Stimulated activated naive CD8-positive, alpha-beta T cell treated with anti-CD3 and anti-CD28 coated beads, Interleukin-15, amount 100 ng/mL, for 72 hours (primary cell): ENCODE measurements at places on chromosomes 11 and 22.

- no peak for DNase-seq
Observed at GRCh38 chr11:95723361-95723942, 66.1 kb downstream of the FAM76B start.

DNA sequence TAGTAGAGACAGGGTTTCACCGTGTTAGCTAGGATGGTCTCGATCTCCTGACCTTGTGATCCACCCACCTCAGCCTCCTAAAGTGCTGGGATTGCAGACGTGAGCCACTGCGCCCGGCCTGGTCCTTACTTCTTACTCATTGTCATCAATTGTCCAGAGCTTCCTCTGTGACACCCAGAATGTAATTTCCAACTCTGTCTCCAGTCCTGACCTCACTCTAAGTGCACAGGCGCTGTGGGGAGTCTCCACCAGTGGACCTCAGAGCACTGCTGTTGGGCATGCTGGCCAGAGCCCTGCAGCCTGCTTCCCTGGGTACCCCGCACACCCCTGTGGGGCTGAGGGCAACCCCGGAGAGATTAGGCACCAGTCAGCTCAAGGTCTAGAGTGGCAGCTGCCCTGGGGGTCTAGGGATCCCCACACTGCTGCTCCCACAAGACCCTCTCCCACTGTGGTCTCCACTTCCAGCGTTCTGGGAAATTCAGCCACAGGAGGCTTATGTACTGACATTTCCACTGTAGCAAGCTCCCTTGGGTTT is 1140.3 kb downstream of the TBC1D22A start:
- DNase-seq, result no peak

- DNase-seq, result no peak
Observed at GRCh38 chr22:31839986-31840385, 86.2 kb downstream of the DEPDC5 start.

DNA sequence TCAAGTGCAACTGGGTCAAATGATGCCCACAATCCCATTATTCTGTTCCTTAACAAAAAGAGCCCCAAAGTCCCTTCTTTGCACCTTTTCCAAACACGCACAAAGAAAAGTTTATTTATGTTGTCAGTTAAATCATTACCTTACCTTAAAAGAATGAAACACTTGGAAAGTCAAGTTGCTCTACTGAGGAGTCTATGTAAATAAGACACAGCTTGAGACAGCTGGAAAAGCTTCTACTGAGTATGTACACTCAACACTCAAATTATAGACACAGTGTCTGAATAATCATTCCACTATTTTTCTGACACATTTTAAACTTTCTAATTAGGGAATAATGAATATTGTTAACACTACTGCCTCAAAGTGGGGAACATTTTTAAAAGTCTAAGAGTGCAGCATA is 21.6 kb upstream of the PHLDA2 start:
- DNase-seq, result no peak

GRCh38 chr11:123393312-123393927 is 36.6 kb upstream of the GRAMD1B start:
- DNase-seq, result no peak

- no peak for DNase-seq
Observed at GRCh38 chr22:49763696-49764095, 64.0 kb downstream of the BRD1 start.
